GM18507 (cell line): ENCODE measurements at places on chromosomes 1 and 21.

- DNase-seq: no peak
These were observed 12.2 kb upstream of the CLDN19 start for GRCh38 chr1:42752284-42752683.

- DNase-seq: no peak
These were observed 114.5 kb downstream of the CRYAA start for GRCh38 chr21:43283136-43283924.

- DNase-seq: no peak
These were observed 8.6 kb downstream of the PKP1 start for GRCh38 chr1:201291916-201292315.

- no peak for DNase-seq
These were observed 8.9 kb upstream of the A3GALT2 start for GRCh38 chr1:33329600-33330305.

GRCh38 chr1:13700521-13701270, 708 bp downstream of the PRDM2 start:
- DNase-seq: peak; percentile 25

DNA sequence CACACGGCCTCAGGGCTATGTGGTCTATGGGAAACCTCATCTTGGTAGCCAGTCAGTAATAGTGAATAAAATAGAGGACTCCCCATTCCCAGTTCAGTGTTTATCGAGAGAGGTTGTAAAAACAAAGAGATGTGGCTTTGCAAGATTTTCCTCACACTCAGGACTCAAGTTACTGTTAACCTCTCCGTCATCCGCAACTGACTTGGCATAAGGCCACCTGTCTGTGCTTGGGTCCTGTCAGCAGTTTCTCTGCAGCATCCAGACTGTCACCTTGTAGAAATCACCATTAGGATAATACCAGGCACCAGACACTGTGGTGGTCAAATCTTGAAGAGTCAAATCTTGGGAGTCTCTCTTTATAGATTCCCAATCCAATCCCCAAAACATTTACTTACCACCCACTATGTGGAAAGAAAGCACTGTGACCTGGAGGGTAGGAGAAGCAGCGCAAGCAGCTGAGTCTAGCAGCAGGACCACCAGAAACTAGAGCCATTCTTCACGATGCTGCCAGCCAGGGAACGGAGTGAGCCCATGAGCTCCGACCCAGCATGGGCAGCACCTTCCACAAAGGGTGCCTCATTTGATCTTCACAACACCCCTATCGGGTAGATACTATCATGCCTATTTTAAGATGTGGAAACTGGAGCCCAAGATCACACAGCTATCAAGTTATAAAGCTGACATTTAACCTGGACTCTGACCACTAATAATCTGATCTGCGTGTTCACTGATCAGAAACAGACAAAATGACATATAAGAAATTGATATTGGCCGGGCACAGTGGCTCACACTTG, 5.6 kb upstream of the GPR25 start:
- DNase-seq: no peak

- no peak for DNase-seq
These were observed 26.5 kb downstream of the RIPPLY3 start for GRCh38 chr21:37032877-37033471.

- DNase-seq: no peak
These were observed 114.7 kb downstream of the ATP5PO start for GRCh38 chr21:33800753-33801423.

GRCh38 chr1:241799416-241799815, 48.6 kb upstream of the EXO1 start:
- no peak for DNase-seq

GRCh38 chr1:107821340-107821739, 143.6 kb downstream of the VAV3 start:
- DNase-seq: no peak
